ENCODE measurements at places on chromosomes 4 and X.

DNA sequence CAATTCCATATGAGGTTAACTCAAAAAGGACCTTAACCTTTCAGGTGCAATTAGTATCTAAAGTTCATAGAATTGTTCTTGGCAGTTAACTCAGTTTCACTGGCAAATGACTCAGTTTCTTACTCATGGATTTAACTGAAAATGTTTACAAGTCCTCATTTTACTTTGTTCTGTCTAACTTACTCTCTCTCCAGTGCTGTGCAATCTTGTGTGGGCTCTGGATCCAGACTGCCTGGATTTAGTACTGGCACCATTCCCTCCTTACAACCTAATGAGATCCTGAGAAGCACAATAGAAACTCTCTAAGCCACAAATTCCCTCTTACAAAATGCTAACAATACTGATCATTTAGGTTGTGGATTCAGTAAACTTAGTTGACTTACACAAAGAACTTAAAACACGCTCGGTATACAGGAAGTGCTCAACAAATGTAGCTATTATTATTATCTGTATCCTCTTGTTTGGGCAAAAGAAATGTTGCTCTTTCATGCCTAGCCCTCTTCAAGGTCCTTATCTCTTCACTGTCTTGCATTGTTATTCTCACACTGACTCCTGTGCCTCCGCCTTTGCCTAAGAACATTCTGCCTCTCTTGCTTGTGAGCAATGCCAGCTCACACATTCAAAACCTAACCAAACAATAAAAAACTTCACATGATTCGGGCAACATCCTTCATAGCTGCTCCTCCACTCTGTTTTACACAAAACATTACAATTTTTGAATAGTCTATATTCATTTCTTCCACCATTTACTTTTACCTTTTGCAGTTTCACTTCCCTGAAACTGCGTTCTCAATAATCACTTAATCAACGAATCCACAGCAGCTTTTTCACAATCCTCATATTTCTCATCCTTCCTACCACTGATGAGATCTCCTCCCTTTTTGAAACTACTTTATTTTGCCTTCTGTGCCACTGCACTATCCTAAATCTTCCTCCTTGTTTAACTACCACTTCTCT, 91.8 kb downstream of the PDE5A start:
- no peak for DNase-seq

GRCh38 chrX:627510-627981, 3.0 kb upstream of the SHOX start:
- DNase-seq, result no peak

GRCh38 chr4:154366956-154367355, 124.6 kb downstream of the DCHS2 start:
- DNase-seq, result no peak

GRCh38 chrX:136625246-136625645, 22.7 kb upstream of the CD40LG start:
- no peak for DNase-seq

GRCh38 chr4:39698424-39699009, 581 bp downstream of the UBE2K start:
- DNase-seq, result no peak

- no peak for DNase-seq
These were observed 33.6 kb downstream of the ELOVL6 start for GRCh38 chr4:110164856-110165255.

- DNase-seq, result no peak
These were observed 62.0 kb downstream of the SLC4A4 start for GRCh38 chr4:71400810-71401209.

- DNase-seq, result peak; percentile 57
These were observed at the start of gene TMEM154 for GRCh38 chr4:152679414-152680281. TMEM154 (minus strand) TSS chr4:152679997; CDS start chr4:152679933, 64 bp downstream.

GRCh38 chrX:22202251-22202650, 70.5 kb upstream of the CBLL2 start:
- no peak for DNase-seq

DNA sequence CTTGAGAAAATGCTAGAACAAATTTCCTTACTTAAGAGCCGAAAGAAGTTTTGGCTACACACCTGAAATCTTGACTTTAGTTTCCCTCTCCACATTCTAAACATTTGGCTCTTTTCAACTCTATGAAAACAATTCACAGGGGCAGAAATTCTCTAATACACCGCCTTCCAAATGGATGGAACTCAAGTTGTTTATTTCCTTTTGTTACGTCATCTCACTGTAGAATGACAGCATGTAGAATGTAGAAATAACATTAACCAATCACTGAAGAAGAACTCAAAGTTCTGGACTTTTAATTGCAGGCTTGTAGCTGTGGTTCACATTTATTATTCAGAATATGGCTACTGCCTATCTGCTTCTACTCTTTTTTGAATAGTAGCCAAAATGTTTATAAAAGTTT, 1.9 kb downstream of the DMP1 start:
- no peak for DNase-seq

GRCh38 chr4:140049024-140049848, 104.7 kb downstream of the MAML3 start:
- peak; percentile 21 for DNase-seq

DNA sequence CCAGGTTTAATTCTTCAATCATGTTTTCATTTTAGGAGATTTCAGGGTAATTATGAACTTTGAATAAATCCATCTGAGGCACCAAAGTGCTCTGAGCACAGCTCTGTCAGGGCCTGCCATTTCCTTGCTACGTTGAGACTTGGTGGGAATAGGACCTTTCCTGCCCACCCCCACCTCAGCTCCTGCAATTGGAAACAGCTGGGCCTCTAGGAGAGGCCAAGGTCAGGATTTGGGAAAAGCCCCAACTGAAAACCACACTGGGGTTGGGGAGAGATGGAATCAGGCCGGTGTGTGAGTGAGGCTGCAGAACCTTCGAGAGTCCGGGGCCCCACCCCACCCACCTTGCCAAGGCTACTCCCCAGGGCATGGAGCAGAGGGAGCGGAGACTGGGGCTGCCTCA, 212.7 kb upstream of the BCOR start:
- DNase-seq, result no peak

DNA sequence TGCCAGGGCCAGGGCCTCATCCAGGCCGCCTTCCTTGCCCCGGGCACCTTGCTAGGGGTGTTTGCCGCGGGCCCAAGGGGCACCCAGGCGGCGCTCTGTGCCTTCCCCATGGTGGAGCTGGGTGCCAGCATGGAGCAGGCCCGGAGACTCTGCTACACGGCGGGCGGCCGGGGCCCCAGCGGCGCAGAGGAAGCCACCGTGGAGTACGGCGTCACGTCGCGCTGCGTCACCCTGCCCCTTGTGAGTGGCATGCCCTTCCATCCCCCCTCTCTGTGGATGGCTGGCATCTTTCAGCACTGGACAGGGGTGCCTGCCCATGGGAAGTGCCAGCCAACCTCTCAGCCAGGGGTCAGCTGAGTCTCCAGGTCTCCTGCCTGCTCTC, 3.6 kb downstream of the PLXNB3 start:
- no peak for DNase-seq

DNA sequence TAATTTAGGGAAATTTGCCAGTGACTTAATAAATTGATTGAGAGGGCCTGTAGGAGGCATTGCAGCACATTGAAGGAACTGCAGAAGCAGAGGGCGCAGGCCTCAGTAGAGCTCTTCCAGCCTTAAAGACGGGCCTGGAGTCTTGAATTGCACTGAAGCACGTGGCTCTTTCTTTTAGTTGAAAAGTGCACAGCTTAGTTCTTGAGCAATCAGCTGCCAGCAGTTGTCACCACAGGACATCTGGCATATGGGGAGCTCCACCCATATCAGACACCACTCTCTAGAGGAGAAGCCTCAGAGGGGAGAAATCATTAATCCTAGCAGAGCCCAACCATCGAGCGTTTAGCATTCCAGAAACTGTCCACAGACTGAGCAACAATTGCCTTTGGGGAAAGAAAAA, 16.0 kb upstream of the FGF16 start:
- DNase-seq, result no peak

GRCh38 chr4:42954963-42955669, 62.6 kb downstream of the GRXCR1 start:
- no peak for DNase-seq

GRCh38 chr4:22417408-22417807, 98.5 kb downstream of the ADGRA3 start:
- no peak for DNase-seq

GRCh38 chrX:119374736-119375135, 24.4 kb upstream of the SLC25A43 start:
- DNase-seq, result no peak

GRCh38 chr4:156939139-156939538, 32.5 kb downstream of the PDGFC start:
- DNase-seq, result no peak

DNA sequence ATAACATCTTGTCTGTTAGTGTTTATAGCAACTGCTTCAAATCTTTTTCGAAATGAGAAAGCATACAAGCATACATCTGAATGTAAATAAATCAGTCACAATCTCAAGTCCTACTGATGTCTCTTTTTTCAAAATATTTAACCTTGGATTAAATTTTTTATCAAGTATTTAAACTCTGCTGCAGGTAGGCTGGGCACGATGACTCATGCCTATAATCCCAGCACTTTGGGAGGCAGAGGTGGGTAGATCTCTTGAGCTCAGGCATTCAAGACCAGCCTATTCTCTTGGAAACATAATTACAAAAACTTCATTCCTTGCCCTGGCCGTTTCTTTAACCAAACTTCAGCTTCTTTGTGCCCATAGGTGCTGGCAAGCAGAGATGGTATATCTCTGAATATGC, 540.3 kb upstream of the GALNT7 start:
- no peak for DNase-seq

GRCh38 chr4:41408859-41409593, 128.9 kb upstream of the LIMCH1 start:
- no peak for DNase-seq

DNA sequence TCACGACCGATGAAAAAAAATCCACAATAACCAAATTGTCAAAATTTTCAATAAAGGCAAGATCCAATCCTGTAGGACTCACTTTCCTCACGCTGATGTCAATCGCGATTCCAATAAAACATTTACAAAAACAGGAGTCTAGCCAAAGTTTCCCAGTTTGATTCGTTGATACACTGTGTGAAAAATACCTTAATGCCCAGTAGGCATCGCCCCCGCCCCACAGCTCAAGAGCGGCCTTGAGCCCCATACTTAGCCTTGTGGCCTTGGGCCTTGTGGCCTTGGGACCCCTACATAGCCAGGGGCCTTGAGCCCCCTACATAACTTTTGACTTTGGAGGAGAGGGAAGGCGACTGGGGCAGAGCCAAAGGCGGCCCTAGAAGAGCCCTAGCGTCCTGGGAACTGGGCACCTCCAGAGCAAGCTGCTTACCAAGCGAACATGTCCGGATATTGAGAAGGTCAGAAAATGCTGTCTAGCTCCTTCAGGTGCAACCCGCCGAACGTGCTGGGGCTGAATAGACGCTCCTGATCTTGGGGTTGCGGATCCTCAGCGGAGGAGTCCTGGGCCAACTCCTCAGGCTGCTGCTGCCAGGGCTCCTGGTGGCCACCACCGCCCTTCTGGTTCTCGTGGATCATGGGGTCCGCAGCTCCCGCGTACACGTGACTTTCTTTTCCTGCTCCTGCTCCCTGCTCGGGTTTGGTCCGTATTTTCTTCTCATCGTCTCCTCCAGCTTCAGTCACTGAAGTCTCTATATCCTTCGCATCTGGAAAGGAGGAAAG, 62.9 kb downstream of the RHOXF2B start:
- DNase-seq, result no peak

DNA sequence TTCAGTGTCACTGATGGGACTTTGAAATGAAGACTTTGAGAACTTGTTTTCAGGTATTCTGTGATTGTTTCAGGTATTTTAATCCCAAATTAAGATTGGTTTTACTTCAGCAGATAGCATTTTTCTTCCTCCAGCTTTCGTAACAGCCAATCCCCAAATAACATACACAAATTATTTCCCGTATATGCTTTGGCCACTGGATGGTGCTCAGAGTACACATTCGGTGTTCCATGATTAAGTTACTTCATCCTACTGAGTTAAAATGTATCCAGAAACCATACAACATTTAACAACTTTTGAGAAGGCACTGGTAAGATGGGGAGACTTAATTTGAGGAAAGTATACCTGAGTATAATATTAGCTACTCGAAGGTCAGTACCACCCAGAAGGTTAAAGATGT, 233.4 kb upstream of the FAM47A start:
- DNase-seq, result no peak

DNA sequence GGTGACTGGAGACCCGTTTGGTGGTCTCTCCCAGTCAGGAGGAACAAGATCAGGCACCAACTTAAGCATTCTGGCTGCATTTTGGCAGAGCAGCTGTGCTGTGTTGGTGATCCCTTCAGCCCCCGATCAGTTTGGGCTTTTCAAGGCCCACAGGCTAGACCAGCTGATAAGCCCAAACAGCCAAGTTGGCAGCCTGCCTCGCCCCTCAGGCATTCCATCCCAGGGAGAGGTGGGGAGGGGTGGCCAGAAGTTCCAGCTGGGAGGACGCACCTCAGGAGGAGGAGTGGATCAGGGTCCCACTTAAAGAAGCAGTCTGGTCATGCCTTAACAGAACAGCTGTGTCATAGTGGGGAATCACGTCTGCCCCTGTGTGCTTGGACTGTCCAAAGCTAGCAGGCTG, 105.8 kb downstream of the CHIC1 start:
- no peak for DNase-seq
